Activated naive CD4-positive, alpha-beta T cell treated with anti-CD3 and anti-CD28 coated beads, Interleukin-2, amount 10 ng/mL, durations not matched to agents 7 days and 5 days (primary cell): ENCODE measurements at places on chromosomes 6 and 20.

- DNase-seq = no peak
Observed at GRCh38 chr6:145213614-145214013, 521.7 kb downstream of the EPM2A start.

DNA sequence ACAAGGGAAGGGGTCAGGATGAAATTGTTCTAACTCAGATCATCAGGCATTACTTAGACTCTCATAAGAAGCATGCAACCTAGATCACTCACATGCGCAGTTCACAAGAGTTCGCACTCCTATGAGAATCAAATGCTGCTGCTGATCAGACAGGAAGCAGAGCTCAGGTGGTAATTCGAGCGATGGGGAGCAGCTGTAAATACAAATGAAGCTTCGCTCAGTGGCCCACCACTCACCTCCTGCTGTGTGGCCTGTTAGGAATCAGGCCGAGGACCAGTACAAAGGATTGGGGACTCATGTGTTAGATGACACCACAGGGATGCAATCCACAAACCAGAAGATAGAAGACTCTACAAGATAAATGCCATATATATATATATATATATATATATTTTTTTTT, 31.5 kb upstream of the TOP1 start:
- no peak for DNase-seq

- DNase-seq = no peak
Observed at GRCh38 chr20:49452011-49452482, 30.4 kb downstream of the KCNB1 start.

DNA sequence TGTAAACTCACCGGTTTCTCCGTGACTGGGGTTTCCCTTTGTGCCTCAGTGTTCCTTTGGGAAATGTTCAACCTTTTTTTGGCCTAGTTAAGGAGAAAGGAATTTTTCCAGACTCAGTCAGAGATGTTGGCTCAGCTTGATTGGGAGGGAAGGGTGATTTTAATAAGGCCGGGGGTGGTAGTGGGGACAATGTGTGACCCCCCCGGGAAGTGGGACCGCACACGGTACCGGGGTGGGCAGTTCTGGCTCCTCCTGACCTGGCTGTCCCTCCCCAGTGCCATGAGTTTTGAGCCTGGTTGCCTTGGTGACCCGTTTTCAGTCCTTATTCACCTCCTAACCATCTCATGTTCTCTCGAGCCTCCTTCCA, 132.7 kb downstream of the SNX5 start:
- no peak for DNase-seq

GRCh38 chr20:57791178-57791962, 81.6 kb upstream of the PMEPA1 start:
- DNase-seq = no peak

DNA sequence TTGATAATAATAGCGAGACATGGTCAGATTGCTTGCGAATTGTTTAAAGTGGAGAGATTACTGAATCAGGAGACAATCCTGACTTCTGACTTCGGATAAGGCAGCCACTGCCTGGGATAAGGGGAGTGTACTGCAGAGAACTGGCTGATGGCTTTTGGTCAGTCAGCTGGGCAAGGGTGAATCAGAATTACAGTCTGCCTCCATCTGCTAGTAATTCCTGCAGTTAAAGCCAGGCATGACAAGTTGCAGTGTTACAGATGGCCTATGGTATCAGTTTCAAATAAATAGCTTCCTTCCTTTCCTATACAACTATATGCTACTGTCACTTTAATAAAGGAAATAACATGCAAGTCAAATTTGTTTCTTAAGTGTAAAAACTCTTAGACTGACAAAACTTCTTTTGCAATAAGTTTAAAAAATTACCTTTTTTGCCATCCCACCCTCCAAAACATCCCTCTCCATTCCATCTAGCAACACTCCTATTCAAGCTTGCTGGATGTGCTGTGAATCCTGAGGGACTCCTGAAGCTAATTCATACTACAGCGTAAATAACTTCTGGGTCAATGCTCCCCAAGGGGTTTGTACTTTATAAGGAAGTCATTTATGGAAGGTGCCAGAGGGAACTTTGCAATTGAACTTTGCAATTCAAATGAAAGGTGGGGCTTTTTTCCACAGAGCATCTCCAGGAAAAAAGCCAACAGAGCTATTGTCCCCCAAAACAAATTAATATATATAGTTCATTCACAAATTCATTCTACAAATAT, 245.2 kb downstream of the ADGRB3 start:
- no peak for DNase-seq

DNA sequence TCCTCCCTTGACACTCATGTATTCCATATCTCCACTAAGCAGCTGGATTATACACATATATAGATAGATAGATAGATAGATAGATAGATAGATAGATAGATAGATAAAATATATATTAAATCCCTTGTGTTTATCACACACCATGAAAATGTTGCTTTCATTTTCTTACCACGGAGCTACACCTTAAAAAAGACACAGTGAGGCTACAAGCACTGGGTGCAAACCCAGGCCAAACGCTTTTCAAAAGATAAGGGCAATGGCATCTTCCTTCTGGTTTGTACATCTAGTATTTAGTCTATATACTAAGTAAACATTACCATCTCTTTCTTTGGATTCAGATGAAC, 377.1 kb downstream of the ESR1 start:
- DNase-seq = no peak

GRCh38 chr6:25042984-25043725, 107.4 kb upstream of the RIPOR2 start:
- DNase-seq = no peak

GRCh38 chr6:26500102-26500501, at the start of gene BTN1A1:
TSS of gene BTN1A1 (plus strand) at chr6:26500303. CDS start at chr6:26501287, 984 bp downstream.
- DNase-seq = no peak

DNA sequence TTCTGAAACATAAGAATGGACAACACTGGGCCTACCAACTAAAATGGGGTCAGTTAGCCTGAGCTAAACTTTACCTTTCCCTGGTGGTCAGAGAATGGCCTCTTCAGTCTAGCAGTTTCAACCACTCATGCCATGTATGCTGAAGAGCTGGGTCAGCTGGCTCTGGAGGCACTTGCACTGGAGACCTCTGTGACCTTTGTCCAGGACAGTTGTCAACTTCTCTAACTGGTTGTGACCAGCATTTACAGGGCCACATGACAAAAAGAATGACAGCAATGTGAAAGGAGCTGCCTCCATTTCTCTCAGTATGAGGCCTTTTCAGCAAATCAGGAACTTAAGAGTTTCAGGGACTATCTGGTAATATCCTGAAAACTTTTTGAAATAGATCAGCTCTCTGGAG, 59.9 kb upstream of the TMEM30A start:
- DNase-seq = no peak

DNA sequence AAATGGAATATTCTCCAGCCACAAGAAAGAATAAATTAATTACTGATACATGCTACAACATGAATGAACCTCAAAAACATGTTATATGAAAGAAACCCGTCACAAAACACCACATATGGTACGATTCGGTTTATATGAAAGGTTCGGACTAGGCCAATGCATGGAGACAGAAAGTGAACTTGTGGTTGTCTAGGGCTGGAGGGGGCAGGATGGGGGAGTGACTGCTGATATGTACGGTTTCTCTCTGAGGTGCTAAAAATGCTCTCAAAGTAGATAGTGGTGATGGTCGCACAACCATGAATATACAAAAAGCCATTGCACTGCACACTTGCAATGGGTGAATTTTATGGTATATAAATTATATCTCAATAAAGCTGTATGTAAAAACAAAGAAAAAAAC, 18.3 kb downstream of the AGPAT4 start:
- DNase-seq = no peak

DNA sequence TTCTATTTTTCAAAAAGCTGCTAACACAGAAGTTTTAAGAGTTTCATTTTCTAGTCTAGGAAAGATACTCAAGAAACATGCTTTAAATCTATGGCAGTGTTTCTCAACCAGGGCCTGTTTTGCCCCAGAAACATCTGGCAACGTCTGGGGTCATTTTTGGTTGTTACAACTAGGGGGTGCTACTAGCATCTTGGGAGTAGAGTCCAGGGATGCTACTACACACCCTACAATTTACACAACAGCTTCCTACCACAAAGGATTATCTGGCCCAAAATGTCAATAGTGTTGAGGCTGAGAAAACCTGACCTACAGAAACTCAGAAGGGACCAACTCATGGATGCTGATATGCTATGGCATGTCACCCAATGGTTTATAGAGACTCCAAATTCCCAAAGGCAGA, 24.4 kb downstream of the SERAC1 start:
- DNase-seq = no peak

DNA sequence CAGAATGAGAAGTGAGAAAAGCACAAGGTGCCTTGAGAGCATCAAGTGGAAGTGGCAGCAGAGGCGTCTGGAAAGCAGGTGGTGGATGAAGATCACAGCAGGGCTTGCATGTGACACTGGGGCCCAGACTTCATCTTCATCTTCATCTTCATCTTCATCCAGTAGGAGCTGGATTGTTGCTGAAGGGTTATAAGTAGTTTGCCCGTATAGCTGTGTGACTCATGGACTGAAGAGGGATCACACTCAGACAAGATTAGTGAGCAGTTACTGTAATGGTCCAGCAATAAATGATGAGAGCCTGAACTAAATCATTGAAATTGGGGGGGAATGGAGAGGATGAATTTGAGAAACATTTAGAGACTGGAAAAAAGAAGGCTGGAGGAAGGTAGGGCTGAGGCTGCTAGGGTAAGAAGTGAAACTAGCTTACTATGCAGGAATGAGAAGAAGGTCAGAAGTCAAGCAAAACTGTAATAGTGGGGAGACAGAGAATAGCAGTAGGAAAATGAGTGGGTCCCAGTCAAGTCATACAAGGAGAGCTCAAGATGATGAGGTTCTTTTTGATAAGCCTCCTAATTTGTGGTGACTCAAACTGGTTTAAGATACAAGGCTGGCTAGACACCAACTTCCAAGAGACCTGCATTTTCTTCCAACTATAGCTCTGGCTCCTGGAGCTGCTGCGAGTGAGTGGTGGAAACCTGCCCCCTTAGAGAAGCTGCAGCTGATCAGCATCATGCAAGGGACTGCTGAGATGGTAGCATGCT, 92.3 kb upstream of the BEND6 start:
- no peak for DNase-seq

DNA sequence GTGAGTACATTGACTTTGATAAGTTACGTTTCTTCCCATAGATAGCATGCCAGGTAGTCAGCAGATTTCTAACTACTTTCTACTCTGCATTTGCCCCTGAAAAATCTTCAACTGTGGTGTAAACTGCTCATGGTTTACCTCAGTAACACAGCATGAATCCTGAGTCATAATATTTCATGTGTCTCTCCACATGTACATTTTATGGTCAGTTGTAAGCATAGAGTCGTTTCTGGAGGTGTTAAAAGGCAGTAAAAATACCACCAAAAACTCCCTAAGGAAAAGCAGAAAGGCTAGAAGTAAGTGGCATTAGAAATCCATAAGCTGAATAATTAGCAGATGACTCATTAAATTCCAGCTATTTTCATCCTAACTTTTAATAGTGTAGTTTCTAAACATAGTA, 4.1 kb upstream of the GPR63 start:
- no peak for DNase-seq

GRCh38 chr6:119446115-119446554, 96.6 kb upstream of the MAN1A1 start:
- DNase-seq = no peak

DNA sequence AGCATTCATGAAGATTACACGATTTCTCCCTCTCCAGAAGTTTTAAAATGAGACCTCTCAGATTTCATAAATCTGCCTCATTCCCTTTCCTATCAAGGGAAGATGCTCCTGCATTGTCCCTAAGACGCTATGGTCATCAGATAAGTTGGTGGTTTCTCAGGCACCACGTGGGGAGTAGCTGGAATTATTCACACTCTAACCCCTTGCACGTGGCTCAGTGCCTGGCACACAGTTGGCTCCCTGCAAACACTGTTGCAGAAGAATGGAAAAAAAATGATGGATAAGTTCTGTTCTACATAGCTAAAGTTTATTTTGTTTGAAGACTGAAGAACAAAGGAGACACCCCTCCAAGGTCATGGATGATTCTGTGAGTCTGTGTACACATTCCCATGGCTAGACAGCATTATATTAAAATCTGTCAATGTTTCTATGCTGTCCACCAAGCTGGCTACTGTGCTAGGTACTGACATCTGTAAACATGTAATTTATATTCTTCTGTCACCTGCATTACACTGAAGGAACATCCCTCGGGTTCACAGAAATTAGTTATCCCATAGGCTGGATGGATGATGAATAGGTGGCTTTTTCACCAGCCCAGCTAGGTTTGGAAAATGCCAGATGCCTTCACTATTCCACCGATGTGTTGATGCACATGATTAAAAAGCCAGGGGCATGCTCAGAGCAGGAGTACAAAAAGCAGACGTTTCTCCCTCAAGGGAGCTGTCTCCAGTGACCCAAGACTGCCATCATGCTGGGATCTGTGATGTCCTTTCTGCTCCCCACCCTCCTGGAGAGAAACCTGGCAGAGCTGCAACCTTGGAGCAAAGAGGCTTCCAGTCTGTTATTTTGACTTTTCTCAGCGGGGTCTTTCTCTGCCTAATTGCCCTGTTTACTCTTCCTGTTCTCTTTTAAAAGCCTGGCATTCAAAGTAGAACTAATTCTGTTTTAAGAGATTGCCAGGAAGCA, 610.5 kb downstream of the UTRN start:
- DNase-seq = no peak

DNA sequence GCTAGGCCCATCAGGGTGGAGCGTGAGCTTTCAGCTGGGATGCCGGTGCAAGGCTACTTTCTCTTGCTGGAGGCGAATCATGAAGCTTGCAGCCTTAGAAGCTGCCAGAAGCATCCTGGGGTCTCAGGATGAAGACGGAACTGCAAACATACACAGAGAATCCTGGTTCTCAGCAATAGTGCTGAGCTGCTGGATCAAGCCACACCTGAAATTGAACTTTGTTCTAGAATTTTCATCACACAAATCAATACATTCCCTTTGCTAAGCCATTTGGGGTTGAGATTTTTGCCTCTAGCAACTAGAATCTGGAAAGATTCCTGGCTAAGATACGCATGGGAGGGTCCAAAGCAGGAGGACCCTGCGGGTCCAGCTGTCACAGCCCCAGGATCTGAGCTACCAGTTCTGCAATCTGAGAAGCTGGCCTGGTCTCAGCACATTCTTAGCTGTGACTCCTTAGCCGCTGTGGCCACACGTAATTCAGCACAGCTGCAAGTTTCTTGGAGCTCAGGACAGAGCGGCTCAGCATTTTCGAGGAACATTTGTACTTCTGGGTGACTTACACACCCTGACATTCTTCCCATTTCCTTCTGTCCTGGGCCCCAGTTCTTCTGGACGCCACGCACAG, 6.6 kb upstream of the ARFGAP1 start:
- no peak for DNase-seq

DNA sequence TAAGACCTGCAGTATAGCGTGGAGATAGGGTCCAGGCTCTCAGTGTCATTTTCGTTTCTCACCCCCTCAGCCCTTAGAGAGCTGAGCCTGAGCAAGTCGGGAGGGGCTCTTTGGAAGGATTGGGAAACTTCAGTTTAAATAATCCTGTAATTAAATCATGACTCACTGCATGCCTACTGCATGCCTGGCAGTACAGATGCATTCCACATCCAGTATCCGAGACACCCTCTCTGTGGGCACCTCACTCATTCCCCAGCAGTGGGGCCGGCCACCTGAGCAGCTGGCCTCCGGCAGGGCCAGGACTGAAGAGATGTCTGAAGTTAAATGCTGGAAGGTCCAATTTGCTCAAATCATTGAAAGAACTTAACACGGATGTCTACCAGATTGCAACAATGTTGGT, 316.6 kb downstream of the THBS2 start:
- no peak for DNase-seq
